T-helper 9 cell (primary cell): ENCODE measurements at places on chromosomes 3 and 15.
A peak's percentile ranks its signal among the peaks of the same experiment; 100 is the strongest.

- DNase-seq = no peak
These were observed 166.8 kb upstream of the COL8A1 start for GRCh38 chr3:99471353-99472323.

- DNase-seq = peak; percentile 15
These were observed 461 bp downstream of the PCYT1A start for GRCh38 chr3:196287090-196287439.

- DNase-seq = no peak
These were observed 32.0 kb upstream of the ZNF445 start for GRCh38 chr3:44509393-44509921.

DNA sequence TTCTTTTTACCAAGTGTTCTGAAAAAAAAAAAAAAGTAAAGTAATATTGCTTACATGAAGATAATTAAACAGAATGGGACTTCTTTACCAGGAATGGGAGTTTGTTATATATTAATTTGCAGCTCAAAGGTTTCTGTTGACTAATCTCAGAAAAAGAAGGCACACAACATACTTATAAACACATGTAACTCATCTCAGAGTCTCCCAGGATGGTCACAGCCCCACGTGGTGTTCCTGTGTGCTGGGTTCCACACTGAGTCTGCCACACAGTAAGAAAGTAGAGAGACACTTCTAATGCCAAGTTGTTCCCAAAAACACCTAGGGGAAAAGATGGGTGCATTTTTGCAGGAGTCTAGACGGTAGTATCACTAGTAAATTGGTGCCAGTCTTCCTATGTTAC lies 116.7 kb upstream of the ICE2 start:
- no peak for DNase-seq

DNA sequence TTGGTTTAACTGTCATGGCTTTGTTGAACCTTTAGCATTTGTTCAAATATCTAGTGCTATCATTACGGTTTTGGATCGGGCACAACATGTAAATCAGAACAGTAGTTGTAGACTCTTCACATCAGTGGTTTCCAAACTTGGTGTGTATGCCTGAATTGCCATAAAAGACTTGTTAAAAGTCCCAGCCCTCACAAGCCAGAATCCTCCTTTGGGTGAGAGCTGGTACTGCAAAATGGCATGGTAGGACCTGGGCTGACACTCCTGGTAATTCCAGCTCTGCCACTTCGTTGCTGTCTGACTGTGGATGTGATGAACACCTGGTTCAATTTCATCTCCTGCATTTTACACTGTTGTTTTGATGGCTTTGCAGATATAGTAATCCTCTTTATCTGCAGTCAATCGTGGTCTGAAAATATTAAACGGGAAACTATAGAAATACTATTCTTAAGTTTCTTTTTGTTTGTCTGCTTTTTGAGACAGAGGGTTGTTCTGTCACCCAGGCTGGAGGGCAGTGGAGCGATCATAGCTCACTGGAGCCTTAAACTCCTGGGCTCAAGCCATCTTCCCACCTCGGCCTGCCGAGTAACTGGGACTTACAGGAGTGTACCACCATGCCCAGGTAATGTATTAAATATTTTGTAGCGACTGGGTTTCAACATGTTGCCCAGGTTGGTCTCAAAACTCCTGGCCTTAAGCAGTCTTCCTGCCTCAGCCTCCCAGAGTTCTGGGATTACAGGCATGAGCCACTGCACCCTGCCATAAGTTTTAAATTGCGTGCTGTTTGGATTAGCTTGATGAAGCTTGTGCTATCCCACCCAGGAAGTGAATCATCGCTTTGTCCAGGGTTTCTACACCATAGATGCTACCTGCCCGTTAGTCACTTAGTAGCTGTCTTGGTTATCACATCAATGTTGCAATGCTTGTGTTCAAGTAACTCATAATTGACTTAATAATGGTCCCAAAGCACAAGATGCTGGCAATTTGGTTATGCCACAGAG lies 61.6 kb downstream of the RAB7A start:
- peak; percentile 23 for DNase-seq

DNA sequence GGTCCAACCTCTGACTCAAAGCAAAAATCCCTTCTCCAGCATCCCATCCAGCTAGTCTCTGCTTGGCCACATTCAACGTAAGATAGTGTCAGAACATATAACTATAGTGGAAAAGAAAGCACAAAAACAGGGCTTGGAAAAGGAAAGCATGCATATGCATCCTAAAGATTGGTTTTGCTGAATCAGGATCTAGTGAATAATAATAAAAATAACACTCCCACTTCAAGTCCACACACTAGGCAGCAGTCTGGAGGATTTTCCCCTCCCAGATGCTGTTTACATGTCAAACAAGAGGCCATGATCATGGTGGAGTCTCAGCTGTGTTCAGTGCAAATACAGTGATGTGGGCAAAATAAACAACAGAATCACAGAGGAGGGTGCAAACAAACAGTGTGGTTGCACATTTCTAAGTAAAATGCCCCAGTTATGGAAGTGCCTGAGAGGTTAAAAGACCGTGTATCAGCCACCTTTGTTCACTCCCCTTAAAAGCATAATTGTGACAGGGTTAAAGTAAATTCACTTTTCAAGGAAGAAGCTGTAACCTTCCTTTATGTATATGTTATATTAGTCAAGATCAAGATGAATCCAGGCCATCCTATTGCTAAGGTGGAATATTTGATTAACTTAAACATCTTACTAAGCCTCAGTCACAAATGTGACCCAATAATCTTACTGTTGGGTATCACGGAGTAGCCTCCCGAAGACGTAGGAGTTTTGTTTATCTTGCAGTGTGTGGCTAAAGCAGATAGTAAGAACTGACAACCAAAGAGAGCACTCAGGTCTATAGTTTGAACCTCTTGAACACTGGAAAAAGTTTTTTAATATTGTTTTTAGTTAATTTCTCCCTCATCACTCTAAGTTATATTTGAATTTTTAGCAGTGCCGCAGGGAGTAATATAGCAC lies 424.5 kb downstream of the SOX2 start:
- no peak for DNase-seq

- no peak for DNase-seq
These were observed 100.6 kb upstream of the TSC22D2 start for GRCh38 chr3:150307311-150308036.

- no peak for DNase-seq
These were observed 13.5 kb upstream of the FAM3D start for GRCh38 chr3:58679974-58680666.

GRCh38 chr3:142281474-142281873 lies 56.1 kb upstream of the GK5 start:
- DNase-seq = no peak

DNA sequence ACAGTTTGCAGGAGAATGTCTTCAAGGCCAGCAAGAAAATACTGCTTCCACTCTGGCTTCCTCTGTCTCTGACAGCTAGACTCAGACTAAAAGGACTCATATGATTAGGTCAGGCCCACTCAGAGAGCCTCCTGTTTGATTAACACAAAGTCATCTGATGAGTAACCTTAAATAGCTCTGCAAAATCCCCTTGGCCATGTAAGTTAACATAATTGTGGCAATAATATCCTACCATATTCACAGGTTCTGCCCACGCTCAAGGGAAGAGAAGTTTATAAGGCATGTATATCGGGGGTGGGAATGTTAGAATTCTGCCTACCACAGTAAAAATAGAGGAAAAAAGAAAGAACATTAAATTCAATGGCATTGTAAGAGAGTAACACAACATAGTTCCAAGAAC lies 20.6 kb upstream of the HHATL start:
- no peak for DNase-seq

GRCh38 chr15:83285284-83285978 lies 967 bp upstream of the BNC1 start:
- DNase-seq = no peak

DNA sequence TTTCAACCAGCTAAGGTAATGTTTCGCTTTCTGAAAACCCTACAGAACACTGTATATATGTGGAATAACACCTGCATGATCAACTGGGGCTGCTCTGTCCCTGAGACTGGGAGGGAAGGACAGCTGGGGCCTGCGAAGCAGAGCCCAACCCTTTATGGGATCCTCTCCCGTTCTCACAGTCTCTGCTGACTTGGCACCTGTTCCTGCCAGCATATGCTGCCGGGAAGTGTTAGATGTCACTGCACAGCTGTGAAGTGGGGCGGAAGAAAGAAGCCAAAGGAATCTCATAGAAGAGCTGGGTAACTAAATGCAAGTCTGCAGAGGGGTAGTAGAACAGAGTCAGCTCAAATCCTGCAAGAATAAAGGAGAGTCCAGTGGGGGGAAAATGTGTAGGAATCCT lies 29.6 kb downstream of the LRRC3B start:
- DNase-seq = no peak

DNA sequence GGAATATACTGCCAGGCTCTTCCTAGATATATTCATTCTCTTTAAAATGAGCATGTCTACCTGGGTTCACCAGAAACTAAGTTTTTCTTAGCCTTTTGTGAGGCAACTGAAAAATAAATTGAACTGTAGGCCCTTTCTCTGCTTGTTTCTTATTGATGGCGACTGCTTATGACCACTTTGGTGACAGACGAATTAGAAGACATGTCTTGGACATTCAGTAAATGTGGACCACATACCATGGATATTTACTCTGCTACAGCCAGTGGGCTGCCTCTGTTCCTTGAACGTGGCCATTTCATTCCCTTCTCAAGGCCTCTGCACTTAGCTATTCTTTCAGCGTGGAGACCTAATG lies 603 bp upstream of the SELENOK start:
- no peak for DNase-seq

DNA sequence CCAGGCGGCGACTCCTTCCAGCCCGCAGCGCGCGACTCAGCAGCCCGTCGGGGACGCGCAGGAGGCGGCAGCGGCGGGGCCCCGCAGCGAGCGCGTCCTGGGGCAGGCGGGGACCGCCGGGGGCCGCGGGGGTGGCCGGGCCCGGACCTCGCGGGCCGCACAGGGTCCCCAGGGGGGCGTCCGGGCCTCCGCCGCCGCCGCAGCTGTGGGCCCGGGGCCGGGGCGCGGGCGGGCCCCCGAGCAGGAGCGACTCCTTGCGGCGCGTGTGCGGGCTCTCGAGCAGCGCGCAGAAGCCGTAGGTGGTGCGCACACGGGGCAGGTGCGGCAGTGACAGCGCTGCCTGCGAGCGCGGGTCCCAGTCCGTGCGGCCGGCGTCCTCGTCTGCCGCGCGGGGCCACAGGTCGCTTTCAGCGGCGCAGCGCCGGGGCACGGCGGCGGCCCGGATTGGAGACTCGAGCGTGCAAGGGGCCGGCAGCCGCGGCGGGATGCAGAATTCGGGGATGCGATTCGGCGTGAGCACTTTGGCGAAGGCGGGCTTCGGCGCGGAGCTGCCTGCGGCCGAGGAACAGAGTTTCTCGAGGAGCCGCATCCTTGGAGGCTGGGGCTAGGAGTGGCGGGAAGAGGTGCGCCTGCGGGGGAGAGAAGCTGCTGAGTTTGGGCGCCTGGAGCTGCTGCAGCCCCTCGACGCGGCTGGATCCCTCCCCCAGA lies 535 bp downstream of the C2CD4B start:
- no peak for DNase-seq

- DNase-seq = no peak
These were observed 5.7 kb upstream of the TBC1D2B start for GRCh38 chr15:78083186-78083585.

DNA sequence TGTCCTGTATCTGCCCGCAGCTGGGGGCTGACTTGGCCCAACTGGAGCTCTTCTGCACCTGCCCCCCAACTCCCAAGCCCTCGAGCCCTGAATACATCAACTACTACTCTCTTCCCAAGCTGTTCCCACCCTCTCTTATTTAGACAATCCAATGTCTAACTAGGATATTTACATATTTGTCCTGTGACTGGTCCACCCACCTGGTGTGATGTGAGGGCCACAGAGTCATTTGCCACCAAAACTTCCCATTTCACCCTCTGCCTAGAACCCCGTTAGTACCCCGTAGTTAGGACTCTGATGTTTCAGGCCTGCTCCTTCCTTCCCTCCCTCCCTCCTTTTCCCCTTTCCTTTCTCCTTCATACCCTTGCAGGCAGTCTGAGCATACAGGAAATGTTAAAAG lies 6.4 kb downstream of the CPLX3 start:
- no peak for DNase-seq

GRCh38 chr15:62933386-62933785 lies 109.2 kb upstream of the TPM1 start:
- no peak for DNase-seq

DNA sequence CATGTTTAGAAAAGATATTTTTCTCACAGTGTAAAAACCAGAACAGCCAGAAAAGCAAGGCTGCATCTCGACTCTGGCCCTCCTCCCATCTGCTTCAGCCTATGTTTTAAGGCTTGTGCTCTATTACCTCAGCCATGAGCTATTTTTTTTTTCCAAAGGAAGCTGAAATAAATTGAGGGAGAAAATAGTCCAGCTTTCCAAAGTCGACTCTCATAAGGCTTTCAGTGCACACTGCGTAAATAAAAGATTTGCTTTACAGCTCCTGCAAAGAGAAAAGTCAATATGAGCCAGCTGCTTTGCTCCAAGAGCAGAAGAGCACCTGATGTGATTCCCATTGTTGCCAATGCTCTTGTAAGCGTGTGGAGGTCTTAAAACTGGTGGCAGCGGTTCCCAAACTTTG lies 26.7 kb downstream of the SCG3 start:
- no peak for DNase-seq

DNA sequence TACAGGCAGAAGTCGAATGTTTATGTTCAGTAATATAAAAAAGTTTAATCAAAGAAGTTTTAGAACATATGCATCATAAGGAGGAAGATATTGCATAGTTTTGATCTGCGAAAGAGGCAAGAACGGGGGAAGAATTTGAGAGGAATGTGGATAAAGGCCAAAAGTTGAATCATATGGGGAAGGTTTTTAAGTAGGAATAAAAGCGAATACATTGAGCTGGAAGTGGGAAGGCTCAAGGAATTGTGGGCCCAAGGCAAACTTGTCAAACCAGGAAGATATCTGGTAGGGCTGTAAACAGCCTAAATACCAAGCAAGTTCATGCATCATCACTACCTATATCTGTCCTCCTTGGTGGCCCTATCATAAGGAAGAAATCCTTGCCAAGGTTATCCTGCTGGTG lies 186.9 kb downstream of the MAGI1 start:
- DNase-seq = no peak

DNA sequence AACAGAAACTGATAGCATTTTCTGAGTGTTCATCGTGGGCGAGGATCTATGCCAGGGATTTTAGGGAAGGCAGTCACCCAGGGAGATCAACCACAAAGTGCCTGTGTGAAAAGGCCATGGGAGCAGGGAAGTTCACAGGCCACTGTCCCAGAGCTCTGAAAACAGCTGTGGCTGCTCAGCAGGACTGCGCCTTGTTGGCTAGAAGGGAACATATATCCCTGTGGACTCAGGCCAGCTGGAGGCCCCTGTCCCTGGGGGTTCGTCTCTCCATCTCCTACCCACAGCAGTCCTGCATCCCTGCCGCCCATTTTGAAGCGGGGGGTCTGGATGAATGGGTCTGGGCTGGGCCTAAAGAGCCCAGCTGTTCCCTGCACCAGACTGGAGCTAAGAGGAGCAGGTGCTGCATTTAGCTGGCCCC lies 27.8 kb downstream of the PPCDC start:
- DNase-seq = no peak
